Left ventricle myocardium superior (tissue), 1 donor: ENCODE measurements at places on chromosomes 2 and 18. TPM values are rescaled to one million over a fixed set of nuclear protein-coding genes. Genes with fewer than 3 reads are reported as not detected.
A peak's percentile ranks its signal among the peaks of the same experiment; 100 is the strongest.

Gene NPPC
- 7.2 TPM for total RNA-seq

Gene FRZB
- 1.1 TPM for total RNA-seq

Gene MC5R
- not detected for total RNA-seq

Gene LIMS1
- total RNA-seq = 74.3 TPM

- no peak for DNase-seq
Measured at GRCh38 chr18:46622999-46623398, 34.0 kb downstream of the LOXHD1 start.

DNA sequence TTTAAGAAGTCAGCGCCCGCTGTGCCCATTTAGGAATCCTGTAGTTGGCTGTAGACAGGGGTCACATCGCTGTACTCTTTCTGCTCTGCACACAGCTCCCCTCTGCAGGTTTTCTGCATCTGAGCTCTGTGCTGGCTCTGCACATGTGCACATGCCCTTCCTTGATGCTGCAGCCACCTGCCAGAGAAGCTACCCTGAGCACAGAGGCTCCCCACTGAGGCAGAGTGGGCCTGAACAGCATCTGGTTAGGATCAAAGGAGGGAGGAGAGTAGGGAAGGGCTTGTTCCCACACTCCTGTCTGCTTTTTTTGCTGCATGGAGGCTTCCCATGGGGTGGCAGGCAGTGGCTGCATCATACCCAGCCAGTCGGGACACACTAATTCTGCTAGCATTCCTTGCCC is 238.9 kb downstream of the FHOD3 start:
- no peak for DNase-seq

DNA sequence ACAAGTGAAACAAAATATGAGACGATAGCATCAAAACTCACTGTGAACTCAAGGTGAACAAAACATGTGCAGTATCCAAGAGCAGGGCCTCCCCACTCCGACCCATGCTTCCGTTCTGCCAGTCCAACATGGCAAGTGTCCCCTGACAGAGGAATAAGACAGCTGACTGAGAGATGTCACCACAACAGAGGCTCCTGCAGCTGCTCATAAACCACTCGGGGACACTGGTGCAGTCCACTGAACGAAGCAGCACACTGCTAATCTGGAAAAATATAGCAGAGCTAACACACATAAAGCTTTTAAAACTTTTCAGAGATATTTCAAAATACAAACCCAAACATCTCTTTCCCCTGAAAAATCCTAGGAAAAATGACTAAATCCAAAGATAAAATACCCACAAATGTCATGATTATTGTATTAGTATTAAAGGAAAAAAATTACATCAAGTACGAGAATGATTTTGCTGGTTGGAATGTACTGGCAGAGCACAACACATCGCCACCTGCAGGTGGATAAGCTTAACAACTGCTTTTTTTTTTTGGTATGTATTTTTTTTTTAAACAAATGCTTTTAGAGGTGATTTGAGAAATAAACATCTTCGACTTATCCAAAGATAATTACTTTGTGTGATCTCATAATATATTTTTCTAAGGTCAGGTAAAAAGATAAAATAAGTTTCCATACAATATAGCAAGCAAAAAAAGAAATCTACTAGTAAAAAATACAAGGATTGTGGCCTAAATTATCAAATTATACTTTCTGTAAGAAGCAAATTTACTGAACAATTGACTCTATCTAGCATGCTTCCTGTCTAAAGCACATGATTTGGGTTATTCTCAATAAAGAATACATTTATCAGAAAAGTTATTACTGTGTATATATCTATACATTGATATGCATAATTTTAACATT is 18.6 kb downstream of the THADA start:
- no peak for DNase-seq

DNA sequence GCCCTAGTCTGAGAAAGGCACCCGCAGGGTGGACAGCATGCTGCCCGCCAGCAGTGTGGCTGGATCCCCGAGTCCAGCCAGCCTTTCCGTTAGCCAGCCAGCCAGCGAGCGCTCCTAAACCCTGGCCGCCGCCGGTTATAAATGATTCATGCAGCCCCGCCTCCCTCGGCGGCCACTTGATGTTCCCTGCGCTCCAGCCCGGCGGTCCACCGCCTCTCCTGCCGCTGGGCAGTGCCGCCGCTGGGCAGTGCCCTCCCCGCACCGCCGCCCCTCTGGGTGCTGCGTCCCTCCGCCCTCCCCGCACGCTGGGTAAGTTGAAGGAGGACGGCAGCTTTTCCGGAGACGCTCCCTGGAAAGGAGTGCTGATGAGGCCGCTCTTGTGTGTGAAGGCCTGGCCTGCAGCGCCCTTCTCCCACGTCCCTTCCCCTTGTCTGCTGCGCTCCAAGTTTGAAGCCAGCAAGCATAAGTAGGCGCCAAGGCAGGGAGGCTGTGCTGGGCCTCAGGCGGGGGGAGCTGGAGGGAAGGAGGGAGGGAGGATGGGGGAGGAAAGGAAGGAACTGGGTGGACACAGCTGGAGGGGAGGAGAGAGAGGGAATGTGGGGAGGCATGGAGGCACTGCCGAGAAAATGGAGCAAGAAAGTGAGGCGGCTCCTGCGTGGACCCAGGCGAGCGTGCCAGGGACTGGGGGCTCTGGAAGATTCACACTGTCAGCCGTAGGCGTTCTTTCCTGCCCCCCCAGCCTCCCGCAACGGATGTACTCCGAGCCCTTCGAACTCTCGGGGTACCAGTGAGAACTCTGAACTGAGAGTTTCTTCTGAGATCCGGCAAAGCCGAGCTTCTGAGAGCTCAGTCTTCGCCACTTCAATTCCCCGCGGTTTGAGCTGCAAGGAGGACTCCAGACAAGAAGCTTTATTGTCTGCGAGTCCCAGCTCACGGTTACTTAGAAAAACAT is 131.9 kb downstream of the GLI2 start:
- DNase-seq = peak; percentile 88

- DNase-seq = peak; percentile 12
Measured at GRCh38 chr2:240362826-240363745, 72.4 kb upstream of the GPC1 start.

DNA sequence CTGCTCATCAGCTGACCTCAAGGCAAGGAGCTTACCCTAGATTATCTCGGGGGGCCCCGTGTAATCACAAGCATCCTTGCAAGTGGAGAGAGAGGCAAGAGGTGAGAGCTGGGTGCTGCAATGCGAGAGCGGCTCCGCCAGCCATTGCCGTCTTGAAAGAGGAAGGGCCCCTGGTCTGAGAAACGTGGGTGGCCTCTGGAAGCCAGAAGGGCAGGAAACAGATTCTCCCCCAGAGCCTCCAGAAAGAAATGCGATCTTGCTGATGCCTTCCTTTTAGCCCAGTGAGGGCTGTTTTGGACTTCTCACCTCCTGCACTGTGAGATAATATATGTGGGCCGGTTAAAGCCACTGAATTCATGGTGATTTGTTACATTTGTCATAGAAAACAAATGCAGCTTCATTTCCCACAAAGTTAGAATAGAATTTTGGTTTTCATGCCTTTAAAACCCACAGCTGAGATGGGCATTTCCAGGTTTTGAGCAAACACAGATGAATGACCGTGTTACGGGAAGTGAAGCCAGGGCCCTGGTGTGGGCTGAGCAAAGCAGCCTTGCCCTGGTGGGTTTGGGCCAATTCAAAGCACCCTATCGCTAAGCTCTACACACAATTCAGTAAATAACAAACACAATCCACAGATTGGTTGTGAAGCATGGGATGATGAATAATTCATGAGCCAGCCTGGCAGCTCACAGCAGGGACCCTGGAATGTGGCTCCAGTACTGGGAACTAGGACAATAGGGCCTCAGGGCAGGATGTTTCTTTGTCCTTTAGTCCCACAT is 319.9 kb upstream of the HS6ST1 start:
- no peak for DNase-seq

DNA sequence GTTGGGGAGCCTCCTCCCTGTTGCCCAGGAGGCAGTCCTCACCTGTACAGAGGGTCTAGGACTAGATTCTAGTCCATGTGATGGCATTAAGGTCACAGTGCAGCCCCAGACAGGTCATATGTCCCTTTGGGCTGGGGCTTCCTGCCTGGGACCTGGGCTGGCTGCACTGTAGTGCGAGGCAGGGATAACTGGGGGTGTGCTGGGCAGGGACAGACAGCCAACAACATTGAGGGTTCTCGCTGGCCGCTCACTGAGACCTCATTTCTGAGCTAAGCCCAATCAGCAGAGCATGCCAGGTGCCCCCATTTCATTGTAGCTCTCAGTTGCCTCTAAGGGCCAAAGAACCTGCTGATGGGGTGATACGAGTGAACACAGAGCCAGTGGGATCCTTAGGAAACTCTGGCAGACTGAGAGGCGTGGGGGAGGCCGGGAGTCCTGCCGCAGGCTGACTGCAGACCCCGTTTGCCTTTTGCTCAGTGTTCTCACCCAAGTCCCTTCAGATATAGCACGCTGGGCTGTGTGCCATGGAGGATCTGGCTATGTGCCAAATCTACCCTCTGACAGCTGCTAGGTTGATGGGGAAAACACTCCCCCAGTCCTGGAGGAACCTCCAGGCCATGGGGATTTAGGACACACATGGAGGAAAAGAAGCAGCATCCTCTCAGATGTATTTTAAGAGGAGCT is 51.9 kb downstream of the DYSF start:
- DNase-seq = peak; percentile 57

GRCh38 chr2:222944552-222944951 is 83.7 kb downstream of the ACSL3 start:
- no peak for DNase-seq

DNA sequence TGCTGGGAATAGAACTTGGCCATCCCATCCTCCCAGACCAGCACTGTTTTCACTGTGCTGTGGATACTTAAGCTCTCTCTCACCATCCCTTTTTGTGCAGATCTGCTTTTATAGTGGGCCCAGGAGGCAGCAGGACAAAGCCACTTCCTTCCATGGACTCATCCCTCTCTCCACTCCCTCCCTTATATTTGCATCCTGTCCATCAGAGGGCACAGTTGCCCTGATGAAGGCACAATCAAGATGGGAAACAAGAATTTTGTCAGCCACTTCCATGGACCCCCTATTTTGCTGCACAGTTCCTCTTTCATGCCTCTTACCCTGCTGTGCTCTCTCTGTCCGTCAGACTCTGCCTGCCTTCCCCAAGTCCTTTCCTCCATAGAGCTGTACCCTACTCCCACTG is 338.7 kb downstream of the HRH4 start:
- no peak for DNase-seq
